ENCODE measurements at places on chromosomes 3 and 15. TPM values are rescaled to one million over a fixed set of nuclear protein-coding genes. Genes with fewer than 3 reads are reported as not detected.

DNA sequence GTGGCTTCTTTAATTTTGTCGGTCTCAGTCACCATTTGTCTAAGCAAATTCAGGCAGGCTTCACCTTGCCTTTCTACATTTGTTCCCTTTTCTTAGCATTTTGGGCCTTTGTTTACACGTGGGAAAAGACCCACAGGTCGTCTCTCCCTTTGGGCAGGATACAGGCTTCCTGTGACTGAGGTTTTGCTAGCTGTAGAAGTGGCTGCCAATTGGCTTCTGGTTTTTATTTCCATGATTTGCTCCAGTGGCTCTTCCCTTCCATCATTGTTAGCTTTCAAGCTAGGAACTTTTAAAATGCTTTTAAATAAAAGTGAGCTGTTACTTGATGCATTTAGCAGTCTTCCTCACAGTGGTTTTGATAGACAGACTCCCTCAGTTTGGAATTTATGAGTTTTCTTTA lies 37.3 kb downstream of the MLH1 start:
- no peak for DNase-seq

GRCh38 chr15:38876211-38876610 lies 311.6 kb upstream of the RASGRP1 start:
- DNase-seq: no peak

DNA sequence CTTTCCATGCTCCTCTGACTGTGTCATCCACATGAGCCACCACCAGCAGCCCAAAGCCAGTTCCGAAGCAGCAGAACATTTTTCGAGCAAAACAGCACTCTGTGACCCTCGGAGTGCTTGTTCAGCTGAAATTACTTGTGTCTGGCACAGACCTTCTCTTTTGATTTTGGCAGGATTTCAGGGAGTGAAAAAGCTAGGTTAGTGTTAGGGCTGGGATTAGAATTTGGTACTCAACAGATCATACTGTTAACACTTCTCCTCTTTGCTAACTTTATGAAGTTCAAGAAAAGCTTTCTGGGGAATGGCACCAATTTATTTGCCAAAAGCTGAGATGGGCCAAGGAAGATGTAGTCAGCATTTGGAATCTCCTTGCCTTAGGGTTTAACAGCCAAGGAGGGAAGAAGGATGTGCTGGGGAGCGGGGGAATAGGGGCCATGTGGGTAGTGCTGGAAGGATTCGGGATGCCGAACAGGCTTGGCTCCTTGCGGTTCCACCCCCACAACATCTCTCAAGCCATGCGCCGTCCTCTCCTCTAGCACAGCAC lies 55.1 kb upstream of the TRA2B start:
- DNase-seq: no peak

DNA sequence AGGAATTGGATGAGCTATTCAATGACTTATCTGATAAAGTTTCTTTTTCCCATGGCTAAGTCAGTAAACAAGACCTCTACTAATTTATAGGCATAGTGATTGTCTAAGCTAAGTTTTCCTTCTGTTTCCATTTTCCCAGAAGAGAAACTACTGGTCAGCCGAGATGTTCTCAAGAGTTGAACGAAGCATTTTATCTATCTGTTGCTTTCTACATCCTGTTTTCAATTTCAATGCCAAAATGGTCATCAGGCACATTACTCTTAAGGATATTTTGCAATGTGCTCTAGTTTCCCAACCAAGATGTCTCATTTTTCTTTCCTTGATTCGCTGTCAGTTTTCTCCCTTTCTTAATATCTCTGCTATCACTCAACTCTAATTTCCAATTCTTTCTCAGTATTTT lies 228.7 kb downstream of the MBNL1 start:
- no peak for DNase-seq

- DNase-seq: no peak
Observed at GRCh38 chr15:37625576-37625975, 308.9 kb upstream of the TMCO5A start.

DNA sequence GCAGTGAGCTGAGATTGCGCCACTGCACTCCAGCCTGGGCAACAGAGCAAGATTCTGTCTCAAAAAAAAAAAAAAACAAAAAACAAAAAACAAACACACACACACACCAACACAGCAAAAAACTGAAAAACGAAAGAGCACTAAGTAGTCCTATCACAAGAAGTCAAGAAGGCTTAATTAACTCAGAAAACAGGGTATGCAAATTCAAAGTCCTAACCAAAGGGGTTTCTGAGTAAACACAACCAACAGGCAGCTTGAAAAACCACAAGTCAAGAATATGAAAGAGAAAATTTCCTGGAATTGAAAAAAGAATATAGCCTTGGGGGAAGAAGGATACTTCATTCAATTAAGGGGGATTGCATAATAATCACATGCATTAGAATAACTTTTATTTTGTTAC lies 37.7 kb upstream of the PARP14 start:
- DNase-seq: no peak

Gene LDHAL6B
- not detected for total RNA-seq

Gene ARHGAP31
- total RNA-seq: 8.2 TPM

Gene WDR72
- 0.28 TPM for total RNA-seq

Gene PIK3CA
- total RNA-seq: 27.3 TPM

Gene SCN11A
- total RNA-seq: 0.38 TPM

Gene NRROS
- 6.3 TPM for total RNA-seq

Gene CMSS1
- 39.0 TPM for total RNA-seq

Gene ZNF197
- total RNA-seq: 13.2 TPM

All from thymus (tissue), 14 donors.